ENCODE measurements at places on chromosomes 5 and 9. TPM values are rescaled to one million over a fixed set of nuclear protein-coding genes. Genes with fewer than 3 reads are reported as not detected.

The FAM153A gene
- not detected for total RNA-seq

The AQP3 gene
- total RNA-seq = 2.5 TPM

- no peak overlapping the region for H3K27ac ChIP-seq
- DNase-seq = no peak
These were observed 24.0 kb upstream of the SLC9A3 start for GRCh38 chr5:548256-548655.

The LTC4S gene
- 6.3 TPM for total RNA-seq

DNA sequence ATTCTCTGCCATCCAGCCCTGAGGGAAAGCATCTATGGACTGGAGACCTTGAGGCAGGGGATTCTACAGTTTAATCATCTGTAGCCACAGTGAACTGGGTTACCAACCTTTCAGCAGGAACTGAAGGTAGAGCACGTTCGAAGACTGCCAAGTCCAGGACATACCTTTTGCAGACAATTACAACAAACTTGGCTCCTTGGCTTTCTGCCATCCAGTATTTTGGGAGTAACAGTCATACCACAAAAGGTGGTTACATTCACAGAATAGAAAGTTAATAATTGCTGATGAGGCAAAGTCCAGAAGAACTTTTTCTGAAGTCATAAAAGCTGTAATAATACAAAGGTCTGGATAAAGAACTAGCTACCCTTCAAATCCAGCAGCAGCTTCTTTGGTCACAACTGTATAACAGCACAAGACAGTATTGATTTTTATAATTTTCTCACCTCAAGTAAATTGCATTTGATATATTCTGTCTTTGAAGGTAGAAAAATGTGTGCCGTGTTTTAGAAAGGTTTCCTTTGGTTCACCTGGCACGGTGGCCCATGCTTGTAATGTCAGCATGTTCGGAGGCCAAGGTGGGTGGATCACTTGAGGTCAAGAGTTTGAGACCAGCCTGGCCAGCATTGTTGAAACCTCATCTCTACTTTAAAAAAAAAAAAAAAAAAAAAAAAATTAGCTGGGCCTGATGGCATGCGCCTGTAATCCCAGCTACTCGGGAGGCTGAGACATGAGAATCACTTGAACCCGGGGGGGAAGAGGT is 236.6 kb downstream of the NR3C1 start:
- no peak overlapping the region for H3K27ac ChIP-seq
- H3K4me3 ChIP-seq = no peak overlapping the region
- no peak for DNase-seq
- no peaks in the 10 kb centered on the region for H3K36me3 ChIP-seq
- H3K27me3 ChIP-seq = no peaks in the 10 kb centered on the region

The LCN9 gene
- total RNA-seq = 0.46 TPM

Measured in endodermal cell (in vitro differentiated cells).